MV-4-11 (cell line): ENCODE measurements at places on chromosomes 1 and 21.

- no peak for DNase-seq
Measured at GRCh38 chr1:210412240-210412639, 83.5 kb downstream of the HHAT start.

- no peak for DNase-seq
Measured at GRCh38 chr1:191889623-191890003, 268.6 kb upstream of the RGS18 start.

DNA sequence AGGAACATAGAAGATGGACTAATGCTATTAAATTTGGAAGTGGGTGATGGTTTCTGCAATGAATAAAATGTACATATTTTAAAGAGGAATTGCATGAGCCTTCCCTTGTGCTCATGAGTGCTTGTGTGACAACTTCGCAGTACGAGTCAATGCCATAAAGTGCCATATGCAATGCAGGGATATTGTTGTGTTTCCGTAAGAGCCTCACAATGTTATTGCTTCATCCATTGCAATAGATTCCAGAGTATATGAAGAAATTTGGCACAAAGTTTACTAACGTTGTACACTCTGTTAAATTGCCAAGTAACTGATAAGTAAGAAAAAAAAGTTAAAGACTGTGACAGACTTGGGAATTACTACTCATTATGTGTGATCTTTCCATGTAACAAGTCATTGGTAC, 22.3 kb downstream of the BTG3 start:
- no peak for DNase-seq

- no peak for DNase-seq
Measured at GRCh38 chr1:81128079-81128478, 672.7 kb upstream of the ADGRL2 start.

- DNase-seq, result no peak
Measured at GRCh38 chr1:228448372-228448771, 31.7 kb upstream of the TRIM17 start.

- no peak for DNase-seq
Measured at GRCh38 chr1:226912587-226913176, 27.4 kb upstream of the COQ8A start.

DNA sequence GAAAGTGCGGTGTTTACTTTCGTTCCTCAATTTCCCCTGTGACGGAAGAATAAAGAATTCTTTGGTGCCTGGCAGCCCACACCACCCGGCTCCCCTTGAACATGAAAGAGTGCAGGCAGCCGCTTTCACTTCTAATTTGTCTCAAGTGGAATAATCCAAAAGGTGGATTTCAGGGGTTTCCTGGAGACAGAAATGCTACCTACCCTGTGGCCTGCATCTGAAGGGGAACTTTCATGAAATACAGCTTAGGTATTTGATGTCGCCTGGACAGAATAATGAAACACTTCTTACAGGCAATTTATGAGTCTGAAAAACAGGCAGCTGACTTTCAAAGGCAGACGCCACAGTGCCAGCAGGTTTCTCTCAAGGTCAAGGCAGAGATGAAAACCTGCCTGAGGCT, 169.5 kb upstream of the USP24 start:
- DNase-seq, result no peak

- DNase-seq, result no peak
Measured at GRCh38 chr1:156616463-156616862, 2.8 kb upstream of the HAPLN2 start.

DNA sequence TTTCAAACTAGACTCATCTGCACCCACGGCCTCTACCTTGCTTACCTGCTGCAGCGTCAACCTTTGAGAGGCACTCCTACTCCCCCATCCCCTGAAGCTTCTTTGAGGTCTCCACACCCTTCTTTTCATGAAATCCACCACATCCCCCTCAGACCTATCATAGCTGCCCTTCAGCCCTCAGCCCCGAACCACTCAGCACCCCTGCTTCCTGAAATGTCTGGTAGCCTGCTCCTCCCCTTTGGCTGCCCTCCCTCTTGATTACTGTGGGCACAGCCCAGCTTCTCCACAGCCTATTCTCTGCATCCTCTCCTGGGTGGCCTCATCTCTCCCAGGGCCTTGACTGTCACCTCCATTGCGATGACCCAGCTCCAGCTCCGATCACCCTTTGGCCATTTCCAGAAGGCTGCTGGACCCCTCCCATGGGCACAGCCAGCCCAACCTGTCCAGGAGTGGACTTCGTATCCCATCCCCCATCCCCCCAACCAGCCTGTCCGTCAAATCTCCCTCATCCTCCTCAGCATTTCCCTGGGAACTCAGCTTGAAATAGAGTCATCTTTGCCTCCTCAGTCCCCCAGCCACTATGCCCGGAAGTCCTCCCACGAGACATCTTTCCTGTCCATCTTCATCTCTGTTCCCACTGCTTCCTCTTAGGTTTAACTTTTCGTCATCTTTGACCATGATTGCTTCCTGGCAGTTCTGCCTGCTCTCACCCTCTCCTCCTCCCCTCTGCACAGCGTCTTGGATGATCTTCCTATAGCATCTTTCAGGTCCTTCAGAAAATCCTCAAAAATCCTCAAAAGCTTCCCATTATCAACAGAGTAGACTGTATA, 6.1 kb upstream of the ADORA1 start:
- peak; percentile 72 for DNase-seq

DNA sequence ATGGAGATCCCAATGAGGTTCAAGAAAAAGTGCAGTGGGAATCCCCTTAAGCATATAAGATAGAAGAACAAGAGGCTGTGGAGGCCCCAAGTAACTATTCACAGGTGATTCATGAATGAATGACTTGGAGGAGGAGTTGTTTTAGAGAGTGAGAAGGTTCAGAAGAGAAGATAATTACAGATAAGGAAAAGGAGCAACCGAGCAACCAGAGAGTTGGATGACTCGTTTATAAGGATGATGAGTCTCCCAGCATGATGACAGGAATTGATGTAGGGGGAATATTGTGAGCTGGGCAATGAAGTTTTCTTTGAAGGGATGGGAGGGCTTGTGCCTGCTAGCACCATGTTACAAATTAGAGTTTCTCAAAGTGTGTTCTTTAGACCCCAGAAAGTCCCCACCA, 9.8 kb downstream of the C8A start:
- DNase-seq, result no peak

GRCh38 chr1:172893146-172893841, 157.4 kb downstream of the TNFSF18 start:
- DNase-seq, result no peak

- peak; percentile 43 for DNase-seq
Measured at GRCh38 chr1:218345673-218346390, 696 bp downstream of the TGFB2 start.

DNA sequence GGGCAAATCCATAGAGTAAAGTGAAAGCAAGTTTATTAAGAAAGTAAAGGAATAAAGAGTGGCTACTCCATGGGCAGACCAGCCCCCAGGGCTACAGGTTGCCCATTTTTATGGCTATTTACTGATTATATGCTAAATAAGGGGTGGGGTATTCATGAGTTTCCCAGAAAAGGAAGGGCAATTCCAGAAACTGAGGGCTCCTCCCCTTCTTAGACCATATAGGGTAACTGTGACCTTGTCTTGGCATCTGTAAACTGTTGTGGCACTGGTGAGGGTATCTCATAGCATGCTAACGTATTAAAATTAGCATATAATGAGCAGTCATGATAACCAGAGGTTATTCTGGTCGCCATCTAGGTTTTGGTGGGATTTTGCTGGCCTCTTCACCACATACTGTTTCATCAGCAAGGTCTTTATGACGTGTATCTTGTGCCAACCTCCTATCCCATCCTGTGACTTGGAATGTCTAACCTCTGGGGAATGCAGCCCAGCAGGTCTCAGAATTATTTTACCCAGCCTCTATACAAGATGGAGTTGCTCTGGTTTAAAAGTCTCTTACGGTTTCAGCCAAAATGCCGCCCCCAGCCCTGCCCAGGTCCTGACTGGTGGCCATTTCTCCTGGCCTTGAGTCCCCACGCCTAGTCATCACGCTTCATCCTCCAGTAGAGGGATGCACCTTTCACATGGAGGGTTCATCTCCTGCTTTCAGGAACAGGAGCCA, 982 bp upstream of the TRIM17 start:
- no peak for DNase-seq

DNA sequence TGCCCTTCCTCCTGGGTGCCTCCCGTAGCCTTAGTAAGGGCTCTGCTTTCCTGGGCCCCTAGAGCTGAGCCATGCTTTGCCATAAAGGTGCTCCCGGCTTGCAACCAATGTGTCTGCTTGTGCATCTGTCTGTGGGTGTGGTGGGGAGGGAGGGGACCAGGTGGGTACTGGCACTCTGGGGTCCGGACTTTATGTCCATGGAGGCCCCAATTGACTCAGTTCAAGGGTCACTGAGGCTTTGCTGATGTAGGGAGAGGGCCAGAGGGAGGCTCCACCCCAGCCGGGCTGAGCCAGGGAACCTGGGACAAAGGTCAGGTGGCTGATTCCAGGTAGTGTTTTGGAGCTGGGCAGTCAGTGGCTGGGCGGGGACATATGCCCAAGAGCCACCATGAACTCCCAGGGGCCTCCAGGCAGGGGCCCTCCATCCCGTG, 15.0 kb downstream of the TNFRSF25 start:
- no peak for DNase-seq

DNA sequence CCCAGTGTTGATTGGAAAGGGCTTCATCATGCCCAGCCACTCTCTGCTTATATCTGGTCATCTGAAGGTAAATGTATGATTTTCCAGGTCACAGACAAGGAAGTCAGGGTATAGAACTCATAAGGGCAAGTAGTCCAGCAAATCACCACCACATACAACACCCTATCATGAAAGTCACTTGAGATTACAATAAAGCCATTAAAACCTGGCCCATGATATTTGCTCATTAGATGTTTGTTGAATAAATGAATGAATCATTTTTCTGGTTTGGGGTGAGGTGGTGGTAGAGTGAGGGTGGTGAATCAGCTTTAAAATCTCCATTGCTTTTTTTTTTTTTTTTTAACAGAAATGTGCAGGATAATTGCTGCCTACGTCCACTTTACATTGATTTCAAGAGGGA, 91.9 kb downstream of the TGFB2 start:
- no peak for DNase-seq

GRCh38 chr1:186897008-186897407, 68.3 kb downstream of the PLA2G4A start:
- no peak for DNase-seq

GRCh38 chr21:37292941-37293340, 25.8 kb upstream of the VPS26C start:
- no peak for DNase-seq
